ENCODE measurements at places on chromosomes 11 and 22.

DNA sequence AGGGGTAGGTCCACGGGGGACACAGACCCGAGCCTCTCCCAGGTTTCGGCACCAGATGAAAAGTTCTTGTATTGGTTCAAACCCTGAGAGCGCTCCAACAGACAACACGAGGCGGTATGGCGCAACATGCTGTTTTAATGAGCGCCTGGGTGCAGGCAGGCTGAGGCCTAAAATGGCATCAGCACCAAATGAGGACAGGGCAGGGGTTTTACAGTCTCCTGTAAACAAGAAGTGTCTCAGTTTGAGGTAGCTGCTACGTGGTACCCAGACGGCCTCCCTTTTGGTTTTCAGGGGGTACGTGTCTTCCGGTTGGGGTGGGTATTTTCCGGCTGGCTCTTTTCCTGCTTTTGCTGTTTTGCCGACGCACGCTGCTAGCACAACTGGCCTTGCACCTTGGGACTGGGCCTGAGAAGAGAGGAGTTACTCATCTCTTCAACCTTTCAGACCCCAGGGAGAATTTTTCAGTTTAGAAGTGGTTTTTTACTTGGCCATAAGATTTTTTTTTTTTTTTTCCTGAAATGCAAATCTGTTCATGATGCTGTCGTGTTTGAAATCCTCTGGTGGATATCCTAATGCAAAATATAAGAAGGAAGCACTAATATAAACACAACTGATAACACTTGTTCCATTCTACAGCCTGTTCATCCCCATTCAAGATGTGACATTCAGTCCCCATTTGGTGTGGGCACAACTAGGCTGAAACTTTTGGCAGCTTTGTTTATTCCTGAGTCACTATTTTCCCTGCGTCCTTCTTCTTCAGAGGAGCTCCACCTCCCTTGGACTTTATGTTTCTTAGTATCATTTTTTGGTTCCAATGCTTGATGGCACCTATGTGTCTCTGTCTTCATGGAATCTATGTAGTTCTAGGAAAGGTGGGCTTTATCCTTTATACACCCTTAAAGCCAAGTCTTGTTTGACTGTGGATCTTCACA, 6.5 kb downstream of the PPFIBP2 start:
- no peak for DNase-seq

DNA sequence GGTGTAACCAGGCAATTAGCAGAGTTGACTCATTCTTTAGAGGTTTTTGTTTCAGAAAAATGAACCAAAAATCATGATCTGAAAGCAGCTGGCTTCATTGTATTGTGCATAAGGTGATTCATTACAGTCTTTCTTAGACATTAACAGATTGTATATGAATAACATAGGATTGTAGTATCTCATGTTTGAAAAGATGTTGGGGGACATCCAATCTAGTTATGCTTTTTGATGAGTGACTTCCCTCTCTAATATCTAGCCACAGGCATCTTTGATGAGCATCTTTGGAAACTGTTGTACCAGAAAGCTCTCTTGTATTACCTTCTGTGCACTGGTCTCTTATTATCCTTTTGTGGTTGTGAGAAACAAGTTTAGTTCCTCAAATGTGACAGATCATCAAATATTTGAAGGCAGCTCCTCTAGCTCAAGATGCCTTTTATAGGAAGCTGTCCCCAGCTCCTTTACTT, 8.3 kb downstream of the GRK3 start:
- DNase-seq, result no peak

GRCh38 chr22:49509016-49509415, 318.7 kb downstream of the BRD1 start:
- DNase-seq, result no peak

DNA sequence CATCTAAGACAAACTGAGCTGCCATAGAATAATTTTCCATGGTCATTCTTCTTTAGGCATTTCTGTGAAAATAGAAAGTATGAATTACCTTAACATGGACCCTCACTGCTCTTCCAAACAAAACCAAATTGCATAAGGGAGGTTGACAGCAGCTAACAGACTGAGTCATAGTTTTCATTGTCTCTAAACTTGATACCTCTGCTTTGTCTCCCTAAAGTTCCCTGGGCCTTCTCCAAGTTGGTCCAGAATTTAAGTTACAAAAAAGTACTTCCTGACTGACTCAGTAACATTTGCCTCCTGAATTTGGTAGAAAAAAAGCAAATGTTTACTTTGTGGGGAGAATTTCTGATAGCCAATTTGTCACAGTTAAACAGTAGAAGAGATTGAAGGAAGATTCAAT, 3.0 kb downstream of the OR8D1 start:
- DNase-seq, result no peak

DNA sequence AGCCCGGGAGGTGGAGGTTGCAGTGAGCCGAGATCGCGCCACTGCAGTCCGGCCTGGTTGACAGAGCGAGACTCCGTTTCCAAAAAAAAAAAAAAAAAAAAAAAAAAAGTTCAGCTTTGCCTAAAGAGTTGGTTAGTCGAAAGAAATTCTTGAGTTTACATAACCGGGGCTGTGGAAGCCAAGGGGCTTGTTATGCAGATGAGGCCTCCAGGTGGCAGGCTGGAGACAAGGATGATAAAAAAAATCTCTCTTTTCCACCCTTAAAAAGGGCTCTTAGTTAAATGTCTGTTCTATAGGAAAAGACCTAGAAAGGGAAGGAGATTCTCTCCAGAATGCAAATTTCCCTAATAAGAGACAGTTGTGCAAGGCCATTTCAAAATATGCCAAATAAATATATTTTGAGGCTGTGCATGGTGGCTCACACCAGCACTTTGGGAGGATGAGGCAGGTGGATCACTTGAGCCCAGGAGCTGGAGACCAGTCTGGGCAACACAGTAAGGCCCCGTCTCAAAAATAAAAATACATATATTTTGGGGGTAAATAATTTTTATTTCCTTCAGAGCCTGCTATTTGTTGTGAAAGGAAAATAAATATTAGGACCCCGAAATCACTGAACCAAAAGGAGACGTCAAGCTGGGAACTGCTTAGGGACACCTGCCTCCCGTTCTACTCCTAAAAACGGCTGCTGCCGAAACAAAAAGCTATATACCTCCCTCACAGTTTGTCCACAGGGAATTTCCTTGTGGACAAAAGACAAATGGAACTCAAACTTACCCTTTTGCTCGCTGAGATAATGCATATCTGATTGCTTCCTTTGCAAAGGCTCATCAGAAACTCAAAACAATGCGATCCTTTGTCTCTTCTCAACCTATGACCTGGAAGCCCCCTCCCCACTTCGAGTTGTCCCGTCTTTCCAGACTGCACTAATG, 2.4 kb upstream of the IFITM2 start:
- DNase-seq, result no peak

DNA sequence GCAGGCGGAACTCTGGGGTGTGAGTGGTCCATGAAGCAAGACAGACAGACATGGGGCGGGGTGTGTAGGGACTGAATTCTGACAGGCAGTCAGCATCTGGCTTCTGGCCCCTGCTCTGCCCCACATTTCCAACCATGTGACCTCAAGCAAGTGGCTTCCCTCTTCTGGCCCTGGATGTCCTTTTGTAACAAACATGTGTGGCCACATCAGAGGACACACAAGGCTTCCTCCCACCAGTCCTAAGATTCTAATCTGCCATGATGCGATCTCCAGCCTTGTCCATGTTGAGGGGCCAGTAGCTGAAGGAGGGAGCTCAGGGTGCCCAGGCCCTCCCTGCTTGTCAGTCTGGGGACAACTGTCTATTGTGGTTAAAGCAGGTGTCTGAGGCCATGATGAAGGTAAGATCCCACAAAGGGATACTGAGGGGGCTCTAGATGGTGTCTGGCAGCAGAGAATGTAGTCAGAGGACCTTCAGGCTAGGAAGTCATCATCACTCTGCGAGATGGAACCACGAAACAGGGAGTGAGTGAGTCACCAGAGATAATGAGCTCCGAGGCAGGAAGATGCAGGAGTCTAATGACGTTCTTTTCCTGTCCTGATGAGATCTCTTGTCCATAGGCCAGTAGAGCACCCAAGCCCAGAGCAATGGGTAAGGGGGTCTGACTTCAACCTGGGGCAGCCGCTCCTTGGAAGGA, 27.4 kb downstream of the DRD2 start:
- DNase-seq, result no peak
